ENCODE measurements at places on chromosomes 7 and 10.

DNA sequence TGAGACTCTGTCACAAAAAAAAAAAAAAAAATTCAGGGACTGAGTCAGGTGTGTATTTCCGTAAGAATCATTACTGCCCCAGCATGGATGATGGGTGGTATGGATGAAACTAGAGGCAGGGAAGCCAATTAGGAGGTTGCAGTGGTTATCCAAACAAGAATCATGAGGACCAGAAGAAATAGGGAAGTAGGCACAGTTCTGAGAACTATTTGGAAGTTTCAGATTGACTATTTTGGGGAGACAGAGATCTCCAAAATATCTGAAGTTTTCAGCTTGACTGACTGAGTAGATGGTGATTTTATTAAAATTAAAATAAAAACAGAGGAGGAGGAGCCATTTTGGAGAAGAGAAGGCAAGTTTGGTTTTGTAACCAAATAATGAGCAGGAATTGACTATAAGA lies 119.4 kb upstream of the NRBF2 start:
- no peak for DNase-seq

DNA sequence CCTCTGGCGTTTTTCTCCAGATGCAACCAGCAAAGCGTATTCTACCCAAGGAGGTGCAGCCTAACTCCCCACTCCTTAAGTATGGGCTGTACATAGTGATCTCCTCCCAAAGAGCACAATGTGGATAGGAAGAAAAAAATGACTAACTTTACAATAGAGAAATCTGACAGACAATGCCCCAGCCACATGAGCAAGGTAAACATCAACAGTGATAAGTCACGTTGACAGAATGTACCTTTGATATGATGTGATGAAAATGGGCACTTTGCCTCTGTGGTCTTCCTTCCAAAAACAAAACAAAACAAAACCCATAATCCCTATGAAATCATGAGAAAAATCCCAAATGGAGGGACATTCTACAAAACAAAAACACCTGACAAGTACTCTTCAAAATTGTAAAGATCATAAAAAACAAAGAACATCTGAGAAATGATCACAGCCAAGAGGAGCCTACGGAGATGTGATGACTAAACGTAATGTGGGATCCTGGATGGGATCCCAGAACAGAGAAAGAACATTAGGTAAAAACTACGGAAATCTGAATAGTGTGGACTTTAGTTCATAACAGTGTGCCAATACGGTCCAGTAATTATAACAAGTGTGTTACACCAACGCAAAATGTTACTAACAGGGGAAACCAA lies 50.6 kb downstream of the ABLIM1 start:
- DNase-seq, result no peak

DNA sequence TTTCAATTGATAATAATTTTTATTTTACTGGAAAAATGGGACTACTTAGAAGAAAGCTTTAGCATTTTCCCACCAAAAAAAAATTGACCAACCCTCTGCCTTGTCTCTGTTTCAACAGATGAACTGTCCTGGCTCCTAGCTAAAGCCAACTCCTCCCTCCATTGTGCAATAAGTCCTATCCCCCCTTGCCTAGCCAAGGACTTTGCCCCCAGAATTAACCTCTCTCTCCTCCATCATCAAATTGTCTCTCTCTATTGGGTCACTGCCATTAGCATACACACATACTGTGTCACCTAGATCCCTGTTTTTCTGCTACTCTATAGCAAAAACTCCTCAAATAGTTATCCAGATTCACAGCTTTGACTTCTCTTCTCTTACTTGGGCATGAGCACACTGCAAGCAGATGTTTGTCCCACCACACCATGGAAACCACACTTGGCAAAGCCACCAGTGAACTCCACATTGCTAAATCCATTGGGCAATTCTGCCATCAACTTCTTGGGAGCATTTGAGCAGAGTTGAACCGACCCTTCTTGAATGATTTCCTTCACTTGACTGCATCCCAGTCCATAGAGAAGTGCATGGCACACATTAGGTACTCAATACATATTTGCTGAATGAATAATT lies 91.4 kb upstream of the NEBL start:
- no peak for DNase-seq

GRCh38 chr7:138957217-138957616 lies 24.0 kb downstream of the KIAA1549 start:
- no peak for DNase-seq

GRCh38 chr10:61503051-61503450 lies 49.9 kb upstream of the TMEM26 start:
- no peak for DNase-seq

GRCh38 chr10:26579256-26580063 lies 118.0 kb upstream of the PDSS1 start:
- no peak for DNase-seq

- no peak for DNase-seq
Observed at GRCh38 chr7:41994036-41994745, 242.8 kb downstream of the GLI3 start.

DNA sequence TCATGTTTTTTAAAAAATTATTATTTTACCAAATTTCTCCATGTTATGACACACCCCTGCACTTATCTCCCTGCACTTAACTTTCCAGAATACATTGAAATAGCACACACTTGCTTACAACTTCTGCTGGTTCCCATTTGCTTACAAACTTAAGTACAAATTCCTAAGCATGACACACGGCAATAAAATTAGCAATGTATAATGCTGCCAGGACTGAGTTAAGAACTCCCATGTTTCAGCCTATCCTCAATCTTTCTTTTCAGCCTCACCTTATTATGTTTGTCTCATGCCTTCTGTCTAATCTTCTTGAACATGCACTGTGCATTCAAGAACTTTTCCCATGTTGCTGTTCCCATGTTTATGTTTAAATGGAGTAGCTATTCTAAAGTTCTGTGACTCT lies 40.8 kb downstream of the PRPS1L1 start:
- no peak for DNase-seq

DNA sequence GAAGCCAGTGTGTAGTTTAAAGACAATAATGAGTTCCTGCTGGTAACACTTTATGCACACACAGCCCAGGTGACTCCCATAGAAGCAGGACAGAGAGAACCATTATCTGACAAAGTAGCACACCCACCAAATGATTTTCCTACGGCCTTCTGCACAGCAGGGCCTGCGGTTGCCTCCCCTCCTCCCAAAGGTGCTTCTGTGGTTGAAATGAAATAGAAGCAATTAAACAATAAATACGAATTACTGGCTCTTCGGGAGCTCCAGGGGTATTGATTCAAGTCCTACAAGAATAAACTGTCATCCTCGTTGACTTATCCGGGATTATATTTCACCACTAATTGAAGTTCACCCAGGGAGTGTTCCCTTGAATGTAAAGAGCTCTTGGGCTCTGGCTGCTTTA lies 172.1 kb downstream of the ACTR3B start:
- no peak for DNase-seq

DNA sequence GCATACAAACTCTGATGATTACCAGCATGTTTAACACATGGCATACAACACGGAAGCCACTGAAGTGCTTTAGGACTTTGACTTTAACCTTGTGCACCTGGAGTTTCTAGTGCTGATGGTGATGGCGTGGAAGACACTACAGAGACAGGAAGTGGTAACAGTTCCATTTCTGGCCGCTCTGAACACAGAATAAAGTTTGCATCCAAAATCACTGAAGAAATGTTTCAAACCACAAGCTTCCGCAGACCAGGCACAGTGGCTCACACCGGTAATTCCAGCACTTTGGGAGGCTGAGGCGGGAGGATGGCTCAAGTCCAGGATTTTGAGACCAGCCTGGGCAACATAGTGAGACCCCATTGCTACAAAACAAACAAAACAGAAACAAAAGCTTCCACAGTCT lies 40.3 kb upstream of the TNPO3 start:
- peak; percentile 45 for DNase-seq

GRCh38 chr7:105773030-105773460 lies 103.4 kb downstream of the ATXN7L1 start:
- DNase-seq, result no peak

GRCh38 chr7:132766660-132767059 lies 190.4 kb upstream of the PLXNA4 start:
- DNase-seq, result no peak

DNA sequence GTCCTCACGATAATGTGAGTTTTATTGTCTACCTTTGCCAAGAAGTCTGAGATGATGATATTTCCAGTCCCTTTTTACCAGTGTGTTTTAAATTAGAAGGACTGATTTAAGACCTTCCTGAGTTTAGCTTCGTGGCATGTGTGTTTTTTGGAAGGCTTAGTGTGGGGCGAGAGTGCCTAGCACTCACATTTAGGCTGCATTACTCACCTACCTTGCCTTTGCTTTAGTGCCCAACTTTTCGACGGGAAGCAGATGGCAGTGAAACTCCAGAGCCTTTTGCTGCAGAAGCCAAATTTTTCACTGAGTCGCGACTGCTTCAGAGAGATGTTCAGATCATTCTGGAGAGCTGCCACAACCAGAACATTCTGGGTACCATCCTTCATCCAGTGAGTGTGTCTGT lies 50.9 kb downstream of the SND1 start:
- no peak for DNase-seq

DNA sequence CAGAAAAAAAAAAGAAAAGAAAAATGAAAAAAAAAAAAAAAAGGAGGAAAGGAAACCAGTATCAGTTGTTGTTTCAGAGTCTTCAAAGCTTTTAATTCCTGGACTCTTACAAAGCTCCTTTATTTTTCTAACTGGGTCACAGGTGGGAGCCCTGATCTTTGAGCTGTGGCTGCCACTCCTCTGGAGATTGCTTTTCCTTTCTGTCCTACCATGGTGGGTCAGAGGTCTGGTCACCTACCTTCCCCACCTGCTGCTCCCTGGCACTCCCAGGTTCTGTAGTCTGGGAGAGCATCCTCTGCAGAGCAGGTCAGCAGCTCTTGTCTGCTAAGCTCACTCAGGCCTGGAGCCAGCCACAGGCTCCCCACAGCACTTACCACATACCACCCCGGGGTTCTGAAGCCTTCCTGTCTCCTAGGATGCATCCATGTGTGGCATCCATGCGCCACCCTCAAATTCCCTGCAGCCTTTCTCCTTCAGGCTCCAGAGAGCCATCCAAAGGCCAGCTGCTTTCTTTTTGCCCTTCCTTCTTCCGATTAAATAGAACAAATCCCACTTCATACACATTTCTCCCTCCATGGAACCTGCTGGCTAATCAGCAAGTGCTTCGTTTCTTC lies 73.2 kb upstream of the TPK1 start:
- no peak for DNase-seq

GRCh38 chr7:82677493-82677892 lies 233.9 kb upstream of the CACNA2D1 start:
- no peak for DNase-seq

DNA sequence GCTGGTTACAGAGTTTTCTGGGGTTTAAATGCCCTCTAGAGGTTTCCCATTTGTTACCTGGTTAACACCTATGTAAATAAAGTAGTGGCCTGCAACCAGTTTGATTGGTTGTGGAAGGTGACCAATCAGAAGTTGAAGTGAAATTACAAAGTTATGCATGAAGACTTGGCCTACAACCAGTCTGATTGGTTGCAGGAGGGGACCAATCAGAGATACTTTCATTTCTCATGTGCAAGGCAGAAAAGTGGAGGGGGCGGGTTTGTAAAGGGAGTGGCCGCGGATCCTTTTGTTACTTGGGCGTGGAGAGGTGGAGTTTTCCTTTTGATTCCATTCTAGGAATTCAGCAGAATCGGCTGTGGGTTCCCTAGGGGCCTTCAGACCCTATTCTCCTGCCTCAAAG lies 80.8 kb downstream of the SEC23IP start:
- DNase-seq, result no peak

DNA sequence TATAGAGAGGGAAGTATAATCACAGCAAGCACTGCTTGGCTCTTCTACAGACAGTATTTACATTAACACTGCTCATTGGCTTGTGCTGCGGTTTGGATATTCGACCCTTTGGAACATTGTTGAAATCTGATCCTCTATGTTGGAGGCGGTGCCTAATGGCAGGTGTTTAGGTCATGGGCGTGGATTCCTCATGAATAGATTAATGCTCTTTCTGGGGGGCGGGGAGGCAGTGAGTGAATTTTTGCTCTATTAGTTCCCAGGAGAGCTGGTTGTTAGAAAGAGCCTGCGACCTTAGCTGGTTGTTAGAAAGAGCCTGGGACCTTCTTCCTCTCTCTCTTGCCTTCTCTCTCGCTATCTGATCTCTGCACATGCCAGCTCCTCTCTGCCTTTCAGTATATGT lies 77.3 kb upstream of the SVIL start:
- DNase-seq, result no peak

- DNase-seq, result no peak
Observed at GRCh38 chr7:159238541-159238940, 93.9 kb upstream of the VIPR2 start.

GRCh38 chr7:105639667-105640493 lies 58.6 kb upstream of the EFCAB10 start:
- no peak for DNase-seq

DNA sequence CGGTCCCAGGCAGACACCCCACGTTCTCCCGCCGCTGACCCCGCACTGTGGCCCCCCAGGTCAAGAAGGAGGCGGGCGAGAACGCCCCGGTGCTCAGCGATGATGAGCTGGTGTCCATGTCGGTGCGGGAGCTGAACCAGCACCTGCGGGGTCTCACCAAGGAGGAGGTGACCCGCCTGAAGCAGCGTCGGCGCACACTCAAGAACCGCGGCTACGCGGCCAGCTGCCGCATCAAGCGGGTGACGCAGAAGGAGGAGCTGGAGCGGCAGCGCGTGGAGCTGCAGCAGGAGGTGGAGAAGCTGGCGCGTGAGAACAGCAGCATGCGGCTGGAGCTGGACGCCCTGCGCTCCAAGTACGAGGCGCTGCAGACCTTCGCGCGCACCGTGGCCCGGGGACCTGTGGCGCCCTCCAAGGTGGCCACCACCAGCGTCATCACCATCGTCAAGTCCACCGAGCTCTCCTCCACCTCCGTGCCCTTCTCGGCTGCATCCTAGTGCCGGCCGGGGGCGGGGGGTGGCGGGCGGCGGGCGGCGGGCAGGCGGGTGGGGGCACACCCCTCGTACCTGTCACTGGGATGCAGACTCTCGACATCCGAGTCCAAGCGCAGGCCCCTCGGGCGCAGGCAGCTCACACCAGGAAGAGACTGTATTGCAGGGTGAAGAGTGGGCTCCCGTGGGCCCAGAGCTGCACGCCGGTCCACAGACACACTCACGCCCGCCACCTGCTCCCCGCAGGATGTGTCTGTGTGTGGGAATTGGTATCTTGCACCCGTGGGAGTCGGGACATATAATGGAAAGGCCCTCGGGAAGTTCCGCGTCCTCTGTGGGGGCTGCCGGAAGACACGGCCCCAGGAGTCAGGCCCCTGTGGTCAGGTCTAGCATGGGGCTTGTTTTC lies 9.6 kb downstream of the MAFK start:
- DNase-seq, result no peak
